ENCODE measurements at places on chromosomes 12 and 14. TPM values are rescaled to one million over a fixed set of nuclear protein-coding genes. Genes with fewer than 3 reads are reported as not detected.

GRCh38 chr12:1117371-1117770 lies 126.3 kb downstream of the ERC1 start:
- DNase-seq = no peak

GRCh38 chr14:95326987-95327386 lies 7.3 kb upstream of the CLMN start:
- DNase-seq = no peak

Gene P2RX2
- not detected for polyA plus RNA-seq

Gene NUDT4
- polyA plus RNA-seq = 74.8 TPM

DNA sequence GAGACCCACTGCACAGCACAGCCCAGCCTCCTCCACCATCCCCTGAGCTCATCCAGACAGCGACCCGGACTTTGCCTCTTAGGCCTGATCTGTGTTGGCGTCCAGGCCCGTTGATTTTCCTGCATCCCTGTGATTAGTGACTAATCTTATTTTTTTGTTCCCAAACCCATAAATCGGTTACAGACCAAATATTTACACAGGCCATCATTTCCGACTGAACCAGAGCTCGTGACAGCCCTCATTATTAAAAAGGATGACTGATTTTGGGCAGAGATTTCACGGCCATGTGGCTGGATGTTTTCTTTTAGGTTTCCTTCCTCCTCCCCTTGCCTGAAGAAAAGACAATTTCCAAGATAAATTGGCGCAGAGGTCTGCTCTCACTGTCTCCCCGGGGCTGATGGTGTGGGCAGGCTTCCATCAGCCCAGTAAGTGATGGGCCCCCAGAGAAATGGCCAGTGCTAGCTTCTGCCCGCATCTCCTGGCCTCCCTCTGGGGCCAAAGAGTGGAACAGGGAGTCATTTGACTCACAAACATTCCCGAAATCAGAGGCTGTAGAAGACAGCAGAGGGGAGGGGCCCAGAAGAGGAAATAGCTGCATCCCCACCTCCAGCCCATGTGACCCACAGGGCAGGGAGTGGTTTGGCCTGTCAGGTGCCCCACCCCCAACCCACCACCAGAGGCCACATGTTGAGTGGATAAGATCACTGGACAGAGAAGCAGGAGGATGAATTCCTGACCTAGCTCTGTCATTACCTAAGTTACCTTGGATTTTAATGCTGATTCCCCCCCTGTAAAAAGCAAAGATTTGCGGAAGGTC lies 283.5 kb downstream of the KSR2 start:
- DNase-seq = no peak

Gene SEC23A
- polyA plus RNA-seq = 81.8 TPM

DNA sequence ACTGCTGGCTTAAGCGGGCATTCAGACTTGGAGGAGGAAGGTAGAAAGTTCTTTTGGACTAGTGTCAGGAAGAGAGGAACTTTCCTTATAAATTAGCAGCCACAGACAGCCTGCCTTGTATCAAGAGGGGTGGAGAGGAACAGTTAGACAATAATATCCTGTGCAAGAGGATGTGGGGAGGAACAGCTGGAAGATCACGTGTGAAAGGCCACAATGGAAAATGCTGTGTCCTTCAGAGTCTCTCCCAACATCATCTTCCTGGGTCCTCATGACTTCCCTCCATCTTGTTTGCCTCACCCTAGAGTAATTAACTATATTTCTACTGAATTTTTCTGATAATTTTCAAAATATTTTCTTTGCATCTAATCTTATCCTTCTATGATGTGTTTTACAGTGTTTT lies 117.4 kb downstream of the MGAT4C start:
- no peak for DNase-seq

- no peak for DNase-seq
Observed at GRCh38 chr12:108516511-108517275, 1.6 kb downstream of the FICD start.

Gene EML1
- polyA plus RNA-seq = 39.5 TPM

GRCh38 chr12:9049520-9050133 lies 60.3 kb downstream of the KLRG1 start:
- no peak for DNase-seq

- no peak for DNase-seq
Observed at GRCh38 chr12:104006929-104007328, 41.3 kb downstream of the TDG start.

- no peak for DNase-seq
Observed at GRCh38 chr14:23181453-23181852, 2.0 kb downstream of the SLC7A8 start.

Gene DACT1
- polyA plus RNA-seq = 23.3 TPM

Gene ORAI1
- 54.7 TPM for polyA plus RNA-seq

Data from forelimb muscle (tissue), 1 donor.